OCI-LY7 (cell line): ENCODE measurements at places on chromosomes 6 and 20.

DNA sequence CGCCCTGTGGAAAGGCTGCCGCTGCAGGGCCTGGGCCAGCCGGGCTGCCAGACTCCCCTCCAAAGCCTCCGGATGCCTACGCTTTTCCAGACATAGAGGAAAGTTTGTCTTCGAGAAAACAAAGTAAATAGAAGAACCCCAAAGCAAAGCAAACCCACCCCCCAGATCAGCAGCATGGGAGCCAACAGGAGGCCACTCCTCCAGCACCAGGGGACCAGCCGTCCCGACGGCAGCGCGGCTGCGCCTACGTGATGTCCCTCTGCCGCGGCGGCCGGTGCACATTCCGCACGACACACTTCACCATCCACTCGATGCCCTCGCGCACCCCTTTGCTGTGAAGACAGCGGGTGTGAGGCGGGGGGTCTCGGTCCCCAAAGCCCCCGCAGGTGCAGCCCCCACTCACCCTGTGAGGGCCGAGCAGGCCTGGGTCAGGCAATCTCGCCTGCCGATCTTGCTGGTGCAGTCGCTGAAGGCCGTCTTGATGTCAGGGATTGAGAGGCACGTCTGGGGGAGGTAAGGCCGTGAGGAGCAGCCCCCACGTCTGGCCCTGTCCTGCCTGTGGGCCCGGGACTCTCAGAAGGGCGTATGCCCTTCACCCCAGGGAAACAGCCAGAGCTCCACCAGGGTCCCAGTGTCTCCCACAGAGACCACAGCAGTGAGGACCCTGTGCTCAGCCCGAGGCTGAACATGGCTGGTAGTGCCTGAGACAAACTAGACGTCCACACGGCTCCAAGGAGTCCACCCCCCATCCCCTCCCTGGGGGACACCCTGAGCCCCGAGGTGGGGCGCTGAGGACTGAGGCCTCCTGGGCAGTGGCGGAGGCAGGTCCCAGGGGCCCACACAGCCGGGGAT lies 4.0 kb downstream of the TNFRSF6B start:
- no peak for DNase-seq

- DNase-seq: no peak
These were observed 249.7 kb downstream of the TTLL2 start for GRCh38 chr6:167574431-167575151.

DNA sequence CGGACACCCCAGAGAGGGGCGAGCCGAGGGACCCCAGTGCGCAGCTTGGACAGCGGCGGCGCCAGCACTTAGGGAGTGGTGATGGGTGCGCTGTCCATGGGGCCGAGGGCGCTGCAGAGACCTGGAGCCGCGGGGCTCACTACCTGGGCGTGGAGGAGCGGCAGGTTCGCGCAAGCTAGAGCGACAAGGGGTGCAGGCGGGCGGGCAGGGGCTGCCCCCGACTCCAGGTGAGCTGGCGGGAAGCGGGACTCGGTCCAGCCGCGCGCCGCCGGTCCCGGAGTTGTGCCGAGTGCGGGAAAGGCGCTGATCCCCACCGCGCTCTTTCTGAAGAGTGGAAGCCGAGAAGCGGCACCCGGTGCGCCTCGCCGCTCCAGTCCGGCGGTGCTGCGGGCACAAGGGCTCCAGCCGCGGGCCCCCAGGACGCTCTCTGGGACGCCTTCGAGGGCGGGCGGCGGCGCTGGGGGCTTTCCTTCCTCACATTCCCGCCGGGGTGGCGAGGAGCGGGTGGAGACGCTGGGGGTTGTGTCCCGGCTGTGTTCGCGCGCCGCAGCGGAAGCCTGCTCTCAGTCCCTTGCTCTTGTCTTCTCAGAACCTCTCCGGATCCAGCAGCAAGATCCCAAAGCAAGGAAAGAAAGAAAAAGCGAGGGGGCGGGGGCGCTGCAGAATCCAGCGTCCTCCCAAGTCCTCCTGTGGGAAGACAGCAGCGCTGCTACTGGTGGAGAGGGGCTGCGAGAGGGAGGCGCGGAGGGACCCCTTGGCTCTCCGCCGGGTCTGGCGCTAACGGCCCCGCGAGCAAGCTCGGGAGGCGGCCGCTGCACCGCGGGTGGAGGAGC lies at the start of gene B3GAT2:
Gene B3GAT2, minus strand, starts transcription at position 610 of the 833 bp plus-strand sequence. CDS start 631 bp downstream, outside the sequence.
- DNase-seq: no peak

- DNase-seq: no peak
These were observed 111.9 kb upstream of the FOXQ1 start for GRCh38 chr6:1200081-1200408.

GRCh38 chr6:73264446-73264845 lies 1.4 kb upstream of the KHDC1 start:
- DNase-seq: no peak

DNA sequence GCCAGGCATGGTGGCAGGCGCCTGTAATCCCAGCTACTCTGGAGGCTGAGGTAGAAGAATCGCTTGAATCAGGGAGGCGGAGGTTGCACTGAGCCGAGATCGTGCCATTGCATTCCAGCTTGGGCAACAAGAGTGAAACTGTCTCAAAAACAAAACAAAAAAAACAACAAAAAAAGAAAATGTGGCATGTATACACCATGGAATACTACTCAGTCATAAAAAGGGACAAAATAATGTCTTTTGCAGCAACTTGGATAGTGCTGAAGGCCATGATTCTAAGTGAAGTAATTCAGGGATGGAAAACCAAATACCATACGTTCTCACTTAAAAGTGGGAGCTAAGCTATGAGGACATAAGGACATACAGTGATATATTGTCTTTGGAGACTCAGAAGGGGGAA lies 96.3 kb downstream of the MYB start:
- no peak for DNase-seq

DNA sequence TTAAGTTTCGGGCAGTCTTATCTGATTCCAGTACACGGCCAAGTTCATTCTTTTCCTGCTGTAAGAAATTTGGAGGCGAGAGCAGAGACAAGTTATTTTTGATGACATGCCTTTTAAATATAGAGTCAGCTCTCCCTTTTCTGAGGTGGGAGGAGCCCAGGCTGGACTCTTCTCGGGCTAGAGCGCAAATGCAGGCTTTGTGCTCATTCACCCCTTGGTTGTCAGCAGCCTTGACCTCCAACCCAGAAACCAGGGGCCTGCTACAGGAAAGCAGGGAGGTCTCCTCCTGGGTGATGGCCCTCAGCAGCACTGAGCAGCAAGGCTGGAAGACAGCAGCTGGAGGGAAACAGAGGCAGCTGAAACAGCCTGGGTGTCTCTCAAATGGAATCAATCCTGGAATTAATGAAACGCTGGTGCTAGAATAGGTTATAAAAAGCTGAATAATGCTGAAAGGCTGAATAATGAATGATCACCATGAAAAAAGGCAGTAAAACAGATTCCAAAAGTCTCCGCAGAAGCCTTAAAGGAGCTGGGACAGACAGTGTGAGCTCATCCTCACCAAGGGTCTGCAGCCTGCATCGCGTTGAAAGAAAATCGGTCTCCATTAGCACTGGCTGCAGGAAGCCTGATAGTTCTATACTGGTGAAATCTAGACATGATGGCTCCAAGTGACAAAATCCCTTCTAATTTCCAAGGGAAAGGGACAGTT lies 28.2 kb upstream of the ECI2 start:
- no peak for DNase-seq

GRCh38 chr6:105651969-105652368 lies 249.1 kb upstream of the PREP start:
- DNase-seq: no peak

DNA sequence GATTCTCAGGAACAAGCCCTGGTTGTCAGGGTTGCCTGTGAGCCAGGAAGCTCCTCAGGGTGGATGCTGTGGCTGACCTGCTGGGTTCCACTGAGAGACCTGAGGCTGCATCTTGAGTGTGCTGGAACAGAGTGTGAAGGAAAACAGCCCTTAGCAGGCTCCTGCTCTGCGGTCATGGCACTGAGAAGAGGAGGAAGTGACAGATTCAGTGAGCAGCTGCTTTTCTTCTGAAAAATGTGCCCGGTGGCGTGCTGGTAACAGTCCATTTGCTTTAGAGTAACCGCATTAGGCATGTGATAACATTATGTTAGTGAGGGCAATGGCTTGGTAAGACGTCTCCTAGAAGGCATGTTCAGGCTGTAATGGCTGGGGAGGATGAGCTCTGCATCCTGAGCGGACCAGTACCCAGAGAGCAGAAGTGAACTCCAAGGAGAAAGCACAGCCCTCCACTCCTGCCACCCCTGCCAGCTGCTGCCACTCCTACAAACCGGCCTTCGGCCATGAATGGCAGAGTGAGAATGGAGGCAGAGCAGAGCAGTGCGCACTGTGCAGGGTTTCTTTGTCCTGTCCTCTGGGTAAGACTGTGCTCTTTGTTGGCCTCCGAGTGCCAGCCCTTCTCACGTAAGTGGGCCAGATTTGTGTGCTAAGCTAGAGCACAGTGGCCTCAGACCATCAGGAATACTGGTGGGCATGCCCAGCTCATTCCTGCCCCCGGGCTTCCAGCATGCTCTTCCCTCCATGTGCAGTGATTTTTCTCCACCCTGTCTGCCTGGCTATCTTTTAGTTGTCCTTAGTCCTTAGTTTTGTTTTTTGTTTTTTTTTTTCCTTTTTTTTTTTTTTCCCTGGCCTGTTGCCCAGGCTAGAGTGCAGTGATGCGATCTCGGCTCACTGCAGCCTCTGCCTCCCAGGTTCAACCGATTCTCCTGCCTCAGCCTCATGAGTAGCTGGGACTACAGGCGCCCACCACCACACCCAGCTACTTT lies 98.1 kb upstream of the VSTM2L start:
- peak; percentile 86 for DNase-seq

DNA sequence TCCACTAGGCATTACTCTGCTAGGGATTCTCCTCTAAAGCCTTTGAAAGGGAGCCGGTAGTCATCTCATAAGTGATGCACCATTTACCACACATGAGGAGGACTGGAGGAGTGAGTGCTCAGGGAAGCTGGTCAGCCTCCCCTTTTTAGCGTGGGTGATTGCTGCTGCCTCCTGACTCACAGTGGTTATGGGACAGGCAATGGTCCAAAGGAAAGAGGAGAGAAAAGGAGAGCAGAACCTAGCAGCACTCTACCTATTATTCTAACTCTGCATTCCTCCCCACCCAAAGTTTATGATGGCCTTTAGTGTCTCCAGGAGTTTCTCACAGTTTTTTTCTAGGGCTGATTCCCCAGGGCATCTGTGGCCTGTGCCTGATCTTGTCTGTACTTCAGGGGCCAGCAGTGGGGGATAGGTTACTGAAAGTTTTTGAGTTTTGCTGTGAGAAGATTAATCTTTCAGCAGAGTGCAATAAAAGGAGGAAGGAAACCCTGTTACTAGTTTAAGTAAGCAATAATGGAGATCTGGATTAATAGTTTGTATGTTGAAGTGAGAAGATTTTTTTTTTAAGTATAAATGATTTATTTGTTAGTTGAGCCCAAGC lies 36.4 kb upstream of the GCLC start:
- DNase-seq: no peak

DNA sequence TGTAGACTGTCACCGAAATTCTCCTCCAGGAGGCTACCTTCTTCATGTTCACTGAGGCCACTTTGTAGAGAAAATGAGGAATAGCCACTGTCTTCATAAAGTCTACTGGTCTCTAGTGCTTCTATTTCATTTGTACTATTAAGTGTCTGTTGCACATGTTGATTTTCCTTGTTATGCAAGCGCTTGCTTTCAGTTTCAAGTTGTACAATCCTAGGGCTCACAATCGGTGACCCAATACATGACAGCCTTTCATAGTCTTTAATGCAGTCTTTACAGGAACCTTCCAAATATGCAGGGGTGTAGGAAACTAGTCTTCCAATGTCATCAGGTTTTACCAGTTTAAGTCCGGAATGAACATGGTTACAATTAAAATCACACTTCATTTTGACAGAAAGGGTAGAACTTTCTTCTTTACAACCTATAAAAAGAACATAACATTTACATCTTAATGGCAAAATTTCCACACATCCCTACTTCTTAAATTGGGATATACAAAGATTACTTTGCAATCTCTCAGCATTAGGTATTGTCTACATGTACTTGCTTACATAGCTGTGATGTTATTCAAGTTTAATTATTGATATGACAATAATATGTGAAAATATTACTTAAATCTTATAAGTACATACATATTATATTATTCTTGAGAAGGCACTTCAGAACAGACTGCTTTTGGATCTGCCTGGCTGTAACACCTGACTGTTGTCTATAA lies 7.5 kb downstream of the FBXO5 start:
- DNase-seq: peak; percentile 25

DNA sequence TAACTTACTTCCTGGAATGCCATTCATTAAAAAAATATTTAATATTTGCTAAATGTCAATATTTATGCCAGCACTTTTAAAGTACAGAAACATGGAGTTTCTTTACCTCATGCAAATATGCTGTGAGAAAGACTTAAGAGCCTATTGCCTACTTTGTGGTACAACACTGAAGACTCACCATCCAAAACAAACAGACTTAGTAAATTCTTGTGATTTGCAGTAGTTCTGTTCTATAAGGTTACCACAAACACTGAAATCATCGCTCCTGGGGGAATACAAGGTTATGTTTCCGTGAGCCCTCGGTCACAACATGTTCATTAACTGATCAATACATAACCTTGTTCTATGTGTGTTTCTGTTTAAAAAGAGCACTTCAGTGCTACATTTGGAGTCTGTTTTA lies 78.3 kb downstream of the ATG5 start:
- DNase-seq: no peak

DNA sequence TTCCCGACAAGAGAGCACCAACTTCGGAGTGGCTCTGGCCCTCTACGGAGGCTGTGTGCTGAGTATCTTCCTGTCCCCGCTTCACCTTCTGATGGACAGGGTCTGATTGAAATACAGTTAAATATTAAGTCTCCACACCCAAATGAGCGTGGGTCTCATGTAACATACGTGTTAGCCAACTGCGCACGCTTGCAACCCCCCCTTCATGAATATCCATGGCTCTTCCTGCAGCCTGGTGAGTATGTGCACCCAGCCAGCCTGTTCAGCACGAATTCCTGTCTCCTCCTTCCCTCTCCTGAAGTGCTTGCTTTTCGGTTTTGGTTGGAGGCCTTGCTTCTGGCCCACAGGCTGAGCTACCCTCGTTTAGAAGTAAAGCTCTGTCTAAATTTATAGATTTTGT lies 102.9 kb upstream of the FRMD1 start:
- no peak for DNase-seq

GRCh38 chr20:45897692-45898091 lies 6.6 kb downstream of the CTSA start:
- DNase-seq: no peak

DNA sequence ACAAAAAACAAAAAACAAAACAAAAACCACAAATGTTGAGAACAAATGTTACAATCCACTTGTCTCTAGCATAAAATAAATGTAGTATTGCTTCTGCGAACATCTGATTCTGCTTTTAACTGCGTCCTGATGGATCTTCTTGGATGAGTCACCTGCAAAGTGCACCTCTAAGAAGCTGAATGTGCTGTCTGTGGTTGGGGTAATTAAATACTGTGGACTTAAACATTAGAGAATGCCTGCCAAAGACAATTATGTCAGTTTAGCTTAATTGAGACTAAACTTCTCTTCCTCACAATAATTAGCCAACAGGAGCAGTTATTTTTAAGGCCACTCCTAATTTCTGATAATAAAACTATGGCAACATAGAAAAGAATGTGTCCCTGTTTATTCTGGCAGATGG lies 253.4 kb downstream of the PHACTR1 start:
- DNase-seq: no peak
